ENCODE measurements at places on chromosomes 2 and 18. TPM values are rescaled to one million over a fixed set of nuclear protein-coding genes. Genes with fewer than 3 reads are reported as not detected.
A peak's percentile ranks its signal among the peaks of the same experiment; 100 is the strongest.

The ANKAR gene
- 19.2 TPM for polyA plus RNA-seq

The C2orf81 gene
- 5.1 TPM for polyA plus RNA-seq

The IER3IP1 gene
- 22.4 TPM for polyA plus RNA-seq

The POTEC gene
- 0.06 TPM for polyA plus RNA-seq

The RPRM gene
- polyA plus RNA-seq = 1.4 TPM

The TBR1 gene
- polyA plus RNA-seq = 0.04 TPM

The PARD6G gene
- 18.9 TPM for polyA plus RNA-seq

The DLGAP1 gene
- polyA plus RNA-seq = 1.6 TPM

- H3K4me1 ChIP-seq = no peaks in the 10 kb centered on the region
- no peaks in the 10 kb centered on the region for H3K27me3 ChIP-seq
- no peaks in the 10 kb centered on the region for H3K36me3 ChIP-seq
- H3K27ac ChIP-seq = no peak overlapping the region
Observed at GRCh38 chr2:39696838-39697237, 31.1 kb downstream of the TMEM178A start.

DNA sequence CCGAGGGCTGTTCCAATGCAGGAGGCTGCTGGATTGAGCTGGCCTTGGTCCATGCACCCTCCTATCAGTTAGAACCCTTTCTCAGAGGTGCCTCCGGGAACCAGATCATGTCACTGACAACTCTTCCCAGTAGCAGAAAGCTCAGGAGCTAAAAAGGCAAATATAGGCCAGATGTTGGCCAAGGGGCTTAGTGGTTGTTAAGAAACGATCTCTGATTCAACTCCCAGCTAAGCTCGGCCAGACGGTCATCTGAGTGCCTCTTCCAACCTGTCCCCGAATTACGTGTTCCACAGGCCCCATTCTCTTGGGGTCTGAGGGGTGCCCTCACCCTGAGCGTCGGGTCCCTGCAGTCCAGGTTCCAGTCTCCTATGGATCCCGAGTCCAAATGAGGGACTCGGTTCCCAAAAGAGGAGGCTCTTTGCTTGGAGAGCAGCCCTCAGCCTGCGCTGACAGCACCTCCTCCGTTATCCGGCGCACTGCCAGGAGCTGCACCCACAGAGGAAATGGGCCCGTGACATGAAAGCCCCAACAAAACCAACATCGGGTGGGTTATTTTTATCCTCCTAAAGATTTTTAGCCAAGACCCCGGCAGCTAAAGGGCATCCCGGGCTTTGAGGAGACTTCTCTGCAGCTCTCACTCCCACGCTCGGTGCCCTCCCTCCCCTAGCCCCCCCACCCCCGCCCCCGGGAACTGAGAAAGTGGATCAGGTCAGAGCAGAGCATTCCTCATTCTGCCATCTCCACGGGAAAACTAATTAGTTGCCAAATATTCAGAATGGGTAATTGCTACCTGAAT lies 106.6 kb upstream of the ID2 start:
- H3K4me1 ChIP-seq = peaks cover 12% of the 10 kb centered on the region
- no peaks in the 10 kb centered on the region for H3K27me3 ChIP-seq
- no peaks in the 10 kb centered on the region for H3K36me3 ChIP-seq
- H3K27ac ChIP-seq = no peak overlapping the region
- no peak overlapping the region for H3K4me3 ChIP-seq
- no peak for DNase-seq

- H3K4me3 ChIP-seq = no peak overlapping the region
- DNase-seq = no peak
- H3K27me3 ChIP-seq = no peaks in the 10 kb centered on the region
- no peaks in the 10 kb centered on the region for H3K4me1 ChIP-seq
Observed at GRCh38 chr2:44869761-44870160, 71.7 kb upstream of the SIX3 start.

- DNase-seq = peak; percentile 74
- no peaks in the 10 kb centered on the region for H3K27me3 ChIP-seq
- H3K4me1 ChIP-seq = no peaks in the 10 kb centered on the region
- H3K27ac ChIP-seq = no peak overlapping the region
- H3K4me3 ChIP-seq = no peak overlapping the region
- no peaks in the 10 kb centered on the region for H3K36me3 ChIP-seq
Observed at GRCh38 chr2:240925568-240926515, 19.7 kb downstream of the CROCC2 start.

DNA sequence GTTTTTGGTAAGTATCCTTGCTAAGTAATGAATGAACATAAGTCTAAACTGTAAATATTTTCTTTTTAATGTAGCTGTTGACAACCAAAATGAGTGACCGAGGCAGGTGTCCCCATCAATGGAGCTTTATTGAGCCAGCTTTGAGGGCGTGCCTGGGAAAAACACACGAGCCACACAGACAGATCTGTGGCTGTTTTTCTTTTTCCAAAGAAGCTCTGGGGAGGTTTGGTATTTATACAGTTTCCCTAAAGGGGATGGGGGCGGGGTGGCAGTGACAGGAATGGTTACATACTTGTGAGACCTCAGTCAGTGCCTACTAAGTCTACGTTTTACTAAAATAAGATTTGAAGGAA lies 11.2 kb downstream of the DBI start:
- no peaks in the 10 kb centered on the region for H3K4me1 ChIP-seq
- no peak overlapping the region for H3K27ac ChIP-seq
- peaks cover 21% of the 10 kb centered on the region for H3K36me3 ChIP-seq
- H3K4me3 ChIP-seq = no peak overlapping the region
- no peak for DNase-seq
- H3K27me3 ChIP-seq = no peaks in the 10 kb centered on the region

DNA sequence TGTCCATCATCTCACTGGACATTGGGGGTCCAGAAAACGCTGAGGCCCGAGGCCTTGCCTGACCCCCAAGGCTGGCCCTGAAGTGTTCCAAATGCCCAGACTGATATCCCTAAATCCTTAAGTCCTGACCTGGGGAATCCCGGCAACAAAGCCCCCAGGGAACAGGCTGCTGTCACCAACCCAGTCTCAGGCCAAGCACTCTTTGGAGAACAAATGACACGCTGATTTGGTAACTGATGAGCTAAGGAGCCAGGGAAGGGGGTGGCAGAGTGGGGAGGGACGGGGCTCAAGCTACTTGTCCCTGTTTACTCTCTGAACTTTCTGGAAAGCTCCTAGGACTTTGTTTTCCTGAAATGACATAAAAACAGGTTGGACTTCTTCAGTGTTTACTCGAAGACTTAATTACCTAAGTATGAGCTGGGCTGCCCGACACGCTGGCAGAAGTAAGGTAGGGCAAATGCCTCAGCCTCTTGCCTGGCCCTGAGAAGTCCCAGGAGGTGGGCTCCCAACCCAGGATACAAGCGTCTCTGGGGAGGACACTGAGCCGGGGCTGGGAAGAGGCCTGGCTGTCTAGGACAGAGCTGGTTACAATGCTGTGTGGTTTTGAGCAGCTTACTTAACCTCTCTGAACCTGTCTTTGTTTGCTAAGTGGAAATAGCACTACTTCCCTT lies 105.5 kb upstream of the GLI2 start:
- H3K36me3 ChIP-seq = no peaks in the 10 kb centered on the region
- H3K27me3 ChIP-seq = no peaks in the 10 kb centered on the region
- H3K4me1 ChIP-seq = no peaks in the 10 kb centered on the region

DNA sequence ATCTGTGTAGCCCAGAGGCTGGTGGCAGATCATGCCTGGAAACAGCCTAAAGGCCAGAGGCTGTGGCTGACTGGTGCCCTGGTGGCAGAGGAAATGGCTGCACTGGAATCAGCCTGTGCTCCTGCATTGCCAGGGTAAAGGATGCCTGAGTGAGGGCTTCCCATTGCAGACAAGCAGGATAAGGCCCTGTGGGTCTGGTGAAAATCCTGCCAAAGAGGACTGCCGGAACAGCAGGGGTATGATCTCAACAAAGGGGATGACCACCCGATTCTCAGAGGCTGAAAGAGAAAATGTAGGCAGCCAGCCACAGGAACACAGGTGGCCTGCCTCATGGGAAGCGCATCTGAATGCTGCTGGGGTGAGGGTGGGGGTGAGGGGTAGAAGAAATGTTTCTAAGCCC lies 48.2 kb downstream of the FBXO48 start:
- DNase-seq = no peak
- no peak overlapping the region for H3K4me3 ChIP-seq
- no peaks in the 10 kb centered on the region for H3K27me3 ChIP-seq
- H3K36me3 ChIP-seq = no peaks in the 10 kb centered on the region

- no peaks in the 10 kb centered on the region for H3K27me3 ChIP-seq
- H3K27ac ChIP-seq = no peak overlapping the region
- DNase-seq = no peak
Observed at GRCh38 chr2:65161551-65162100, 31.7 kb upstream of the RAB1A start.

GRCh38 chr18:7590826-7591560 lies 23.9 kb downstream of the PTPRM start:
- H3K4me1 ChIP-seq = peaks cover 8% of the 10 kb centered on the region
- H3K36me3 ChIP-seq = no peaks in the 10 kb centered on the region
- DNase-seq = no peak
- H3K27me3 ChIP-seq = no peaks in the 10 kb centered on the region
- no peak overlapping the region for H3K27ac ChIP-seq

DNA sequence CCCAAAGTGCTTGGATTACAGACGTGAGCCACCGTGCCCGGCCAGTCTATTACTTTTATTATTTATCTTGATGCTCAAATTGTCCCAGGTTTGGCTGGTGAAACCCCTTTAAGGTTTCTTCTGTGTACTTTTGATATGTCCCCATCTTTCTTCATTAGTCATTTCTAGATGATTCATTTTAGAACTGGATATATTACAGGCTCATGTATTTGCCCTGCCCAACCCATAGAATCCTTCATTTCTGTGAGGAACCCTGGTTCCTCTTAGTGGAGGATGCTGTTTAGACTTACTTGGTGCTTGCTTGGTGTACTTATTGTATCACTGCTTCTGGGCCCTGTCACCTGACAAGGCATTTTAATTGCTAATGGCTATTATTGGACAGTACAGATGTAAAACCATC lies 40.1 kb downstream of the KCMF1 start:
- H3K27me3 ChIP-seq = no peaks in the 10 kb centered on the region
- no peak overlapping the region for H3K27ac ChIP-seq
- H3K4me3 ChIP-seq = no peak overlapping the region
- peaks cover 72% of the 10 kb centered on the region for H3K4me1 ChIP-seq
- H3K36me3 ChIP-seq = no peaks in the 10 kb centered on the region

GRCh38 chr2:129756276-129756675 lies 223.2 kb upstream of the RAB6C start:
- no peak for DNase-seq
- no peaks in the 10 kb centered on the region for H3K27me3 ChIP-seq
- H3K36me3 ChIP-seq = no peaks in the 10 kb centered on the region
- no peak overlapping the region for H3K27ac ChIP-seq

- no peaks in the 10 kb centered on the region for H3K36me3 ChIP-seq
- no peaks in the 10 kb centered on the region for H3K27me3 ChIP-seq
- H3K4me3 ChIP-seq = no peak overlapping the region
Observed at GRCh38 chr18:61972389-61973264, 79.8 kb upstream of the RNF152 start.

GRCh38 chr2:152497481-152498052 lies 162.6 kb downstream of the FMNL2 start:
- peaks cover 50% of the 10 kb centered on the region for H3K4me1 ChIP-seq
- DNase-seq = no peak
- no peaks in the 10 kb centered on the region for H3K27me3 ChIP-seq
- H3K27ac ChIP-seq = peak overlapping the region; percentile 39
- no peak overlapping the region for H3K4me3 ChIP-seq
- no peaks in the 10 kb centered on the region for H3K36me3 ChIP-seq
